Hematopoietic multipotent progenitor cell treated with erythropoietin and hydrocortisone succinate and interleukin-3 and kit ligand, for 17 days (in vitro differentiated cells): ENCODE measurements at places on chromosomes 2 and 18.
A peak's percentile ranks its signal among the peaks of the same experiment; 100 is the strongest.

DNA sequence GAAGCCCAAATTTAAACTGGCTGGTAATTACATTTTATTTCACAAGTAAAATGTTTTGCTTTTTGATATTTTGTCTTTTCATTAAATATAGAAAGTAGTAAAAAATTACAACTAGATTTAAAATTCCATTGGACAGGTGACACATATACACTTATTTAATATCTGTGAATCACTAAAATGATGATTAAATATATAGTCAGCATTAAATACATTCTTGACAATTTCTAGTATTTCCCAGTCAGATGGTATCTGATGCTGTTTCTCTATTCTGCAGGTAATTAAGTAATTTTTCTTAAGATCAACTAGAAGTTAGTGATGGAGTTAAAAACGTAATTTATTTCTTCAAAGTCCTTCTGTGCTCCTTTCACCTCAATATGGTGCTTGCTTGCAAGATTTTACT lies 237.8 kb downstream of the LRRTM4 start:
- DNase-seq = no peak

GRCh38 chr2:66434679-66435548 lies at the start of gene MEIS1:
Gene MEIS1, plus strand, starts transcription at chr2:66435125. Its CDS starts 732 bp downstream, at chr2:66435857.
- DNase-seq = peak; percentile 24

DNA sequence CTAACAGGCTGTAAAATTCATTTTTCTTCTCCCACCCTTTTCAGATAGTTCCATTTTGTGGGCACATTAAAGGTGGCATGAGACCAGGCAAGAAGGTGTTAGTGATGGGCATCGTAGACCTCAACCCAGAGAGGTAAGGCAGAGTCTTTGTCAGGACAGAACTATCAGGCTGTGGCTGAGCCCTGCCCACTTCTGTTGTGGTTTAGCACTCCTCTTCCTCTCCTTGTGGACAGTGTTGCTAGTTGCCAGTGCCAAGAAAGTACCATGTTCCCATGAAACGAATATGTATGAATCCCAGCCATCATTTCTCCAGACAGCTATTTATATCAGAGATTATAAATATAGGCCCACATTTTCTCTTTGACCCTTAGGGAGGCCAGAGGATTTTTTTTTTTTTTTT lies 1.6 kb downstream of the LGALSL start:
- no peak for DNase-seq

DNA sequence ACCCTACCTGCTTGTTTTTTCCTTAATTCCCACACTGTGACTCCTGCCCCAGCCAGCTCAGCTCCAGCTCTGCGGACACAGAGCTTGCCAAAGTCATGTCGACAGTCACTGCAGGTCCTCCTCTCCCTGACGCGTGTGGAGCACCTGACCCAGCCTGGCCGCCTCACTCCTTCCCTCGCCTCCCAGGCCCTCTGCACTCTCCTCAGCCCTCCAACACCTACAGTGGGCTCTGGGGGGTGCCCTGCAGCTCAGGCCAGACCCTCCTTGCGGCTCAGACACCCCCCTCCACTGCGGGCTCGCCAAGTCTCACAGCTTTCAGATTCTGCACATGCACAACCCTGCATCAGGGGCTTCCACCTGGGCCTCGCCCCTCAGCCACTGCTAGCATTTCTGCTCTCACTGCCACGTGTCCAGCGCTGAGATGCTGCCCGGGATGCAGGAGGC lies 68.3 kb downstream of the NDUFA10 start:
- DNase-seq = no peak

- no peak for DNase-seq
Measured at GRCh38 chr2:183149489-183149888, 25.2 kb downstream of the NUP35 start.

DNA sequence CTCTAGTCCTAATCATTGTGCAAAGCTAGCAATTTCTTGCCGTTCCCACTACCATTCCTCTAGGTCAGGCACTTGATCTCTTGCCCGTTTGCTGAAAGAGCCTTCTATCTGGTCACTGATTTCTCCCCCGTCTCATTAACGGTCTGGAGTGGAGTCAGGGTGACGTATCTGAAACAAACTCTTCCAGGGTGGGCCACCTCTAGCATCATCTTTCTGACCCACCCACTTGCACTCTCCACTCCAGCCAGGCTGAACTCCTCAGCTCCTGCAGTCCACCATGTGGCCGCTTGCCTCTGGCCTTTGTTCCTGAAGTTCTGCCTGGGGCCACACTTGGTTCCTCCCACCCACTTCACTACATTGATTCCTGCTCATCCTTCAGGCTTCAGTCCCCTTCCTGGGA lies 13.3 kb downstream of the BCL2 start:
- no peak for DNase-seq

- DNase-seq = no peak
Measured at GRCh38 chr18:5964996-5965395, 69.7 kb upstream of the TMEM200C start.

- DNase-seq = no peak
Measured at GRCh38 chr2:9326975-9327374, 96.4 kb downstream of the ITGB1BP1 start.

GRCh38 chr18:45871431-45872084 lies 46.1 kb downstream of the SIGLEC15 start:
- no peak for DNase-seq

DNA sequence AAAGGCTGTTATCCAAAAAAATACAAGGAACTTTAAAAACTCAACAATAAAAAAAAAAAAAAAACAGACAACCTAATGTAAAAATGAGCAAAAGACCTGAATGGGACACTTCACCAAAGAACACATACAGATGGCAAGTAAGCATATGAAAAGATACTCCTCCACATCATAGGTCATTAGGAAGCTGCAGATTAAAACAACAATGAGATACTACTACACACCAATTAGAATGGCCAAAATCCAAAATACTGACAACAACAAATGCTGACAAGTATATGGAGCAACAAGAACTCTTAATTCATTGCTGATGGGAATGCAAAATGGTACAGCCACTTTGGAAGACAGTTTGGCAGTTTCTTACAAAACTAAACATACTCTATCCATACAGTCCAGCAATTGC lies 84.2 kb downstream of the DYNC1I2 start:
- no peak for DNase-seq

GRCh38 chr2:58195662-58196061 lies 45.5 kb downstream of the FANCL start:
- DNase-seq = no peak

DNA sequence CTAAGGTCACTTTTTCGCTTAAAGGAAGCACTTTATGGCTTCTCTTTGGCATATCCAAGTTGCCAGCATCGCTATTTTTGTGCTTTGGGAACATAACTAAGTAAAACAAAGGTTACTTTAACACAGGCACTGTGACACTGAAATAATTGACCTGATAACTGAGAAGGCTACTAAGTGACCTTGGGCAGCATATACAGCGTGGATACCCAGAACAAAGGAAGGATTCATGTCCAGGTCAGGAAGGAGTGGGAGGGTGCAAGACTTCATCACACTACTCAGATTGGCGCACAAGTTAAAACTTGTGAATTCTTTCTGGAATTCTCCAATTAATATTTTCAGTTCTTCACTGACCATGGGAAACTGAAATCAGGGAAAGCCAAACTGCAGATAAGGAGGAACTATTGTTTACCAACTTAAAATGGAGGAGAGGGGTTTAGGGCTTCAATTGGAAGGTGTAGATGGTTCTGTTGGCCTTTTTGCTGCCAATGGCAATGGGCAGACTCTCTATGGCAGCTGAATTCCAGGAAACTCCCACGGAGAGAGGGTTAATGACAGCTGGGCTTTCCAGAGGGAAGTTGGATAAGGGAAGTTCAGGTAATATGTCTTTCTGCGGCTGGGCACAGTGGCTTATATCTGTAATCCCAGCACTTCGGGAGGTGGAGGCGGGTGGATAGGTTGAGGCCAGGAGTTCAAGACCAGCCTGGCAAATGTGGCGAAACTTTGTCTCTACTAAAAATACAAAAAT lies 45.3 kb downstream of the COMMD1 start:
- DNase-seq = no peak

- DNase-seq = no peak
Measured at GRCh38 chr2:238801791-238802190, 46.1 kb upstream of the TWIST2 start.

DNA sequence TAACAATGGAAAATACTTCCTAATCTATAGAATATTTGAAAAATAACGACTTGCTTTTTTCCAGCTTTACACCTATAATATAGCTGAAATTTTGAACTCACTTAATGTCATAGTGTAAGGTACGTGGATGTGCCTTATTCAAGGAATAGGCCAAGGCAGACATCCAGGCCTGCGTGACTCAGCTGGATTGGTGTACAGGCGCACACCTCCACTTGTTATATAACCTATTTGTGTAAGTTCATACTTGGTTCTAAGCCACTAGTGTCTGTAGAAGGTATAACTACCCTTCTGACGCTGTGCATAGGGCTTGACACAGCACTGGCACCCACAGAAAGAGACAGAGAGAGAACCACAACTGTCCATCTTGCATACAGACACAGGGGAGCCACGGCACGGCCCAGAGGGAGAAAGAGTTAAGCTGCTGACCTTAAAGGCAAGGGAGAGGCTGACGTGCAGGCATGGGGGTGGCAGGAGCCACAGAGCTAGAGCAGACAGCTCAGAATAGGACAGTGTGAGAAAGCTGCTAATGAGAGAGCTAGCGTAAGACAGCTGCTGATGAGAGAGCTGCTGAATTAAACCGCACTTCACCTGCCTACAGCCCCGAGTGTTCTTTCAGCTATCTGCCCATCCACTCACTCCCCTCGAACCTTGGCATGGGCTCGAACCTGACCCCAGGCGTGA lies 16.1 kb downstream of the CCDC178 start:
- DNase-seq = no peak

- DNase-seq = no peak
Measured at GRCh38 chr2:39696101-39696553, 30.4 kb downstream of the TMEM178A start.

DNA sequence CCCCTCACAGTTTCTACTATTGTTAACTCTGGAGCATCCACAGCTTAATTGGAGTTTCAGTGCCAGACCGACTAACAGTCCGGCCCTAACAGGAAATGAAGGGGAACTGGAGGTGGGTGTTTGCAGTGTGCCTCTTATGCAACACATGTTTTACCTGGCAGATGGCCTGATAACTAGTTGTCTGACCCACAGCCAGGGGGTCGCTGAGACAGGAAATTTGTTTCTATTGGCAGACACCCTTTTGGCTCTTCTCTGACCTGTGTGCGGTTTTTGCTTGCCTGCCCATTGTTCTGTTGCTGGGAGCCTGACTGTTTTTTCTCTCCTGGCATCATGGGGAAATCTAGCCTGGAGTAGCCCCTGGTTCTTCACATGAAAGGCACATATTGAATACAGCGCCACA lies 1329.8 kb downstream of the DSC3 start:
- no peak for DNase-seq

DNA sequence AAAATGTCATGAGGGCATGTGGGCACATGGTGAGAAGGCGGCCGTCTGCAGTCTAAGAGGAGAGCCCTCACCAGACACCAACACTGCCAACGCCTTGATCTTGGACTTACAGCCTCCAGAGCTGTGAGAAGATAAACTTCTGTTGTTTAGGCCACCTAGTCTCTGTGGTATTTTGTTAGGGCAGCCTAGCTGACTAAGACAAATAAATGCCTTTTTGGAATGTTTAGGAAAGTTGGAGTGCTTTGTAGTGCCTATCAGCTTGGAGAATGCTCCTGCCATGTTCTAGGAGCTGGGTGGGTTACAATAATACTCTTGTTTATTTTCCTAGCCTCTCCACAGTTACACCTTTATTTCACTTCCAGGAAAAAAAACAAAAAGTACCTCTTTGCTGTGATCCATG lies 92.0 kb downstream of the SPP2 start:
- DNase-seq = no peak

- no peak for DNase-seq
Measured at GRCh38 chr2:191929288-191929687, 82.4 kb upstream of the CAVIN2 start.

GRCh38 chr2:158181171-158181570 lies 79.5 kb downstream of the UPP2 start:
- DNase-seq = no peak

- DNase-seq = no peak
Measured at GRCh38 chr18:67933271-67933670, 416.8 kb upstream of the DSEL start.

DNA sequence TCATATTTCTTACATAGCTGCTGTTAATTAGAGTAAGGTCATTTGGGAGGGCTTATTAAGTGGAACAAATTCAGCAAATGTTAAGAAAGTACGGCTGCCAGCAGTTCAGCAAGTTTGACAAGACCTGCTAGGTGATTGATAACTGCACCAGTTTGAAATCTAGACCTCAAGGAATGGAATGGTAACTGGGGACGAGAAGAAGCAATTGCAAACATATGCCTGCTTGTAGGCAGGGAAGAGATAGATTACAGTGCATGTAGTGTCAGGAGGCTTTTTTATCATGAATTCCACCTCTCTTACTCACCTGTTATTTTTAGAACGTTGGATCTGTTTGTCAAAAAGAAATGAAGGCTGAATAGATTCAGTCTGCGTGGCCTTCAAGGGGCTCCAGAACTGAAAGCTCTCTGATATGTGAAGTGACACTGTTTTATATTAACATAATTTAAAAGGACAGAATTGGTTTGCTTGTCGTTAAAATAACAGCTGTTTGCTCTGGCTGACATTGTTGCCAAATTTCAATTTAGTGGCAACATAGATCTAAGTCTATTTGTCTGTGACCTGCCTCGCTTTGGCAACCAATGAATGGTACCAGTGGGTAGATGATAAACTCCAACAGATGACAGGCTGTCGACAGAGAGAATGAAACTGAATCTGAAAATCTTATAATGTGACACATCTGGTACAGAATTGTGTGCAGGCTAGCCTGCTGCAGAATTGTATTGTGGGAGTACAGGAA lies 199.3 kb downstream of the ZNF407 start:
- no peak for DNase-seq

- no peak for DNase-seq
Measured at GRCh38 chr2:147223119-147223518, 621.7 kb upstream of the ACVR2A start.

DNA sequence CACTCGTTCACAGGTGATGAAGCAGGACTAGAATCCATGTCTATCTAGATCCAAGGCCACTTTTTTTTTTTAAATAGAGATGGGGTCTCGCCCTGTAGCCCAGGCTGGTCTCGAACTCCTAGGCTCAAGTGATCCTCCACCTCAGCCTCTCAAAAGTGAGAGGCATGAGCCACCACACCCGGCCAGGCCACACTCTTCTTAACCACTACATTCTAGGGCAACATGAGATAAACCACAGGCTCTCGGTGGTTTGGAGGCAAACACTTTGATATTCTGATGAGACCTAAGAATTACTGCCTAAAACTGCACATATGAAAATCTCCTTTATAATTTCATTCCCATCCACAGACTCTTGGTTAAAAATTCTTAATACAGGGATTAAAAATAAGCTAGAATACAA lies 51.8 kb downstream of the USP34 start:
- no peak for DNase-seq
